Effector memory CD4-positive, alpha-beta T cell (primary cell): ENCODE measurements at places on chromosomes 12 and 14.

- no peak for DNase-seq
These were observed 295.6 kb downstream of the PCNX1 start for GRCh38 chr14:71202881-71203280.

- DNase-seq, result no peak
These were observed 10.7 kb upstream of the TXNRD1 start for GRCh38 chr12:104204690-104205480.

DNA sequence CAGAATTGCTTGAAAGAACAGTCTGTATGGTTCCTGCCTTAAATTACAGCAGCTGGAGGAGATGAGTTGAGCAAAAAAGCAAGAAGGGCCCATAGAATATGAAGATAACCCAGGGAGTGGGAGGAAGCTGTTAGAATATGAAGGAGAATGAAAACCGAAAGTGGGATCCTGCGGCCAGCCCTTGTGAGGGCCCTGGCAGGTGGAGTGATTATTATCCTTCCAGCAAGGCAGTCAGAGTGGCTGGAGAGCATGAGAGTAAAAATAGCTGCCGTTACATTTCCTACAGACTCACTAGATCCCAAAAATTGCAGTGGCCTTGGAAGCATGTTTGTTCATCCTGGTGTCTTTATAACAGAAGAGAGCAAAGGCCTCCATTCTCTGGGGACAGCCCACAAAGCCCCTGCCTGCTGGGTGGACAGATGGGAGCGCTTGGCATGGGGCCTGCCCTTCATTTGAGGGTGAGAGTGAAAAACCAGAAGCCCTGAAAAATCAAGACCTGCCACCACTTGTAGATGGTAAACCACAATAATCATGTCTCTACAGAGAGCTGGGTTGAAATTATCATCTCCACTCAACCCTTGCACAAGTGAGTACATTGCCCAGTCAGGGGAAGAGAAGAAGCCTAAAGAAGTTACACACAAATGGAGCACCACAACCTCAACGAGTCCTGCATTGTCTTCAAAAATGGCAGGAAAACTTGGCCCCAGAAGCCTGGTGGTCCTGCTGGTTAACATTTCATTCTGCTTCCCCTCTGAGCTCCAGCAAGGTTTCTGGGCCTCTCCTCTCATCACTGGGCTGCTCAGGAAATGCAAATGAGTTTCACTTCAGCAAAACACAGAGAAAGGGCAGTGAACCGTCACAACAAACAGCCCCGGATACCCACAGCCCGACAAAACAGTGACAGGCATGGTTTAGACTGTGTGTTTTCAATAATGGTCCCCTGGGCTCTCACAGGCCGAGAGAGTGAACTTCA lies 20.5 kb downstream of the ZDHHC22 start:
- peak; percentile 46 for DNase-seq

DNA sequence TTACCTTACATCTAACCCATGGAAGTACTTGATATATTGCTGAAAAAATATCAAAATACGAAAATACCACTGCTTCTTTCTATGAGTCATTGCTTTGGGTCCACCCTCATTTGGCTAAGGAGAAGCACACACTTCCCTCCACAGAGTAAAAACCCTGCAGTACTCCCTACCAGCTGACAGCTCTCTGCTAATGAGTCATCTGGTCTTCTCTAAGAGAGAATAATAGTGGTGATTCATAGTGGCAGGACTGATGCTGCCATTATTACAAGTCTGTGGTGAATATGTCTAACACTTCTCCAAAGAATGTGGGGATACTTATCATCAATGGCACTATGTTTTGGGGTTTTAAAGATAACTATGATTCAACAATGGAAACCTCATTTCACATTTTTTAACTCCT lies 90.7 kb downstream of the PPFIA2 start:
- DNase-seq, result no peak

DNA sequence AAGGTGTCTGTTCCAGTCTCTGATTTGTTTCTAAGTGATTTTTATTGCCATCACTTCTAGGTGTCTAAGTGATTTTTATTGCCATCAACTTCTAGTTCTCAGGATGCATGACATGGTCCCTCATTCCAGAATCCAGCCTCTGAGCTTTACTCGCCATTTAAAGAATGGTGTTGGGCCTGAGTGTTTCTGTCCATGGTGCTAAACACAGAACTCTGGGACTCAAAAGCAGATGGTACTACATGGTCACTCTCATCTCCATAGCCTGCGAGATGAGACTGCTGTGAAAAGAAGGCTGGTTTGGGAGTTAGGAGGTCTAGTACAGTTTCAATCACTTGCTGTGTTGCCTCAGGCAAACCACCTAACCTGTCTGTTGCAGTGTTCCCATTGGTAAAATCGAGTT lies 276.6 kb downstream of the NRXN3 start:
- no peak for DNase-seq

- DNase-seq, result no peak
These were observed 4.7 kb upstream of the IPO8 start for GRCh38 chr12:30700216-30700900.

GRCh38 chr14:67650151-67650550 lies 24.3 kb downstream of the VTI1B start:
- no peak for DNase-seq

- peak; percentile 24 for DNase-seq
These were observed 619 bp downstream of the ERC1 start for GRCh38 chr12:991350-992333.

- no peak for DNase-seq
These were observed 21.0 kb downstream of the ASPG start for GRCh38 chr14:104106471-104106991.

- no peak for DNase-seq
These were observed at the start of gene VSIG10 for GRCh38 chr12:118103601-118104382. Gene VSIG10 (minus strand): TSS chr12:118104011. CDS start chr12:118103671, 340 bp downstream.

GRCh38 chr14:55807053-55807880 lies 227.3 kb downstream of the KTN1 start:
- DNase-seq, result peak; percentile 66

GRCh38 chr12:12976366-12976765 lies 23.7 kb downstream of the HEBP1 start:
- DNase-seq, result no peak

DNA sequence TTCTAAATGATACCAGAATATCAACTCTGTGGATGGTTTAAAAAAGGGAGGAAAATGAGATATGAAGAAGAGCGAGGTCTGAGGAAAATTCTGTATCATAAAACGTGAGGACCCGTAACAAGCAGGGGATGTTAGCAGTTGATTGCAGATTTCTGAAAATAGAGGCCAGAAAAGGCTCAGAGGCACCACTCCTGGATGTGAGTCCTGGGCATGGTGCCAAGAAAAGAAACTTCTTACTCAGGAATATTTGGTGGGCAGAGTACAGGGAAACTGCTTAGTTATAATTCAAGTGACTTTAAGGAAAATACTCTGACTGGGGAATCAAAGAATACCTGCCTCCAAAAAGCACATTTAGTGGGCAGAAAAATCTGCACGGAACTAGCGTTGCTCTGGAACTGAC lies 85.5 kb downstream of the PRICKLE1 start:
- no peak for DNase-seq

- DNase-seq, result no peak
These were observed 21.5 kb downstream of the ALDH2 start for GRCh38 chr12:111788178-111788654.

GRCh38 chr12:104638851-104639240 lies 182.1 kb downstream of the CHST11 start:
- no peak for DNase-seq

GRCh38 chr14:68685419-68686204 lies 107.3 kb downstream of the ZFP36L1 start:
- peak; percentile 76 for DNase-seq

DNA sequence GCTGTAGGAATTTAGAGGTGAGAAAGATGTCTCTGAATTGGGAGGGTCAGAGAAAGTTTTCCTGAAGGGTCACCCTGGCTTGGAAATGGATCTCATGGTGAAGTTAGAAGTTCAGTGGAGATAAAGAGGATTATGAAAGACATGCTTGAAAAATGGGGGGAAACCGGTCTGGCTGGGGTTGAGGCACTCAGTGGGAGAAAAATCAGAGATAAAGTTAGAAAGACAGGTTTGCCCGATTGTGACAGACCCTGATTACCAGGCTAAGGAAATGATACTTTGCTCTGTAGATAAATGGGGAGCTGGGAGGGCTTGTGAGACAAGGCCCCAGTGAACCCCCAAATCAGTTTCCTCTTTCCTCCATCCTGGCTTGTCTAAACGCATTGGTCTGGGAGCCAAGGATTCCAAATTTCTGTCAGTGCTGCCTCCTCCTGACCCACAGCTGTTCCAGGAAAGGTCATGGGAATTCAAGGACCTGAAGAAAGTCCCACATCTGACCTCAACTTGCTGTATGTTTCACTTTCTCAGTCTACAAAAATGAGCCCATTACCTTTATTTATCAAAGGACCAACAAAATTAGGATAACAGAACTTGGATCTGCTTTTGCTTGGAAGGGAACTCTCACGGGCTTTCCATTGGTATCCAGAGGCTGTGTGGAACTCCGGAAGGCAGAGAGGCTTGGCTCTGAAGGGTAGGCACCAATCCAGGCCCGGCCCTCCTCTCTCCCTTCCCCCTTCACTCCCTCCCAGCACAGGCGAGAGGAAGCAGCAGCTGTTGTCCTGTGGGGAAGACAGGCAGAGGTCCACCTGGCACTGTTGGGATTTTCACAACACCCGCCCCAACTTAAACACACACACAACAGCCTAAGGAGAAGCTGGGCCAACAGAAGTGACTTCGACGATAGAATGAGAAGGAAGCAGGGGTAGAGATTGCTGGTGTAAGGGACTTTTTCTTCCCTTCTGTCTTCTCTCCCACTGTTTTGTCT lies 3.4 kb upstream of the RNASE7 start:
- no peak for DNase-seq

DNA sequence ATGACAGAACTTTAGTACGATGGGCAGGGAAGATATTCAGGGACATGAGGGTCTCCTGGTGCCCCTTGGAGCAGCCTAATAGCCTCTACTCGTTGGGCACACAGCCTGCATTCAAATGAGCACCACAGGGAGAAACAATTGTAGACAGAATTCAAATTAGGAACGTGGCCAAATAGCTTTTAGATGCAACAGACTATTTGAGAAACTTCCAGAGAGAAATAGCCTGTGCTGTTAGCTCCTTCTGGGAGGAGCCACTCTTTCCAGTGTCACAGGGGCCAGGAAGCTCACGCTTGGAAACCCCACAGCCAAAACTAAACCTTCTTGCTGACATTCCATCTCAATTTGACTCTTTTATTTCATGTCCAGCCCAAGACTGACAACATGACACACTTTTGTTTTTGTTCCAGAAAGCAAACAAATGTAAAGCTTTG lies 114.5 kb downstream of the RPAP3 start:
- no peak for DNase-seq

GRCh38 chr14:34680806-34681479 lies 33.5 kb downstream of the CFL2 start:
- DNase-seq, result no peak

GRCh38 chr14:77045238-77046162 lies 17.0 kb upstream of the IRF2BPL start:
- no peak for DNase-seq

DNA sequence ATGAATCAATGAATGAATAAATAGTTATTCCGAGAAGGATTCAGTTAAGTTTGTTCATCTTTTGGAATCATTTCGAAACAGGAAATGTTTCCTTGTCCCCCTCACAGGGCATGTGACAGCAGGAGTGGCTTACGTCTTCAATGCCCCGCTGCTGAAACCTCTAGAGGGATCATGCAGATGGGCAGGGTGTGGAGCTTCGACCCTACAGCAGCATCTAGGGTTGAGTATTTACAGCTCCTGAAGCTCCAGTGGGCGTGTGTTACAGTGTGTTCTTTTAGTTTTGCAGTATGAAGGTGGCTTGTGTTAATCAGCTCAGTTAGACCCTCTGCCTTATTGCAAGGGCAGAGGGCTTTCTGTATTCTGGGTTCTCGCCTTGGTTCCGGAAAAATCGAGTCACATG lies 2.6 kb downstream of the NAV3 start:
- no peak for DNase-seq

- DNase-seq, result no peak
These were observed 36.9 kb upstream of the ATP23 start for GRCh38 chr12:57904426-57904825.

- DNase-seq, result no peak
These were observed 628 bp upstream of the CAPRIN2 start for GRCh38 chr12:30755395-30755762.

DNA sequence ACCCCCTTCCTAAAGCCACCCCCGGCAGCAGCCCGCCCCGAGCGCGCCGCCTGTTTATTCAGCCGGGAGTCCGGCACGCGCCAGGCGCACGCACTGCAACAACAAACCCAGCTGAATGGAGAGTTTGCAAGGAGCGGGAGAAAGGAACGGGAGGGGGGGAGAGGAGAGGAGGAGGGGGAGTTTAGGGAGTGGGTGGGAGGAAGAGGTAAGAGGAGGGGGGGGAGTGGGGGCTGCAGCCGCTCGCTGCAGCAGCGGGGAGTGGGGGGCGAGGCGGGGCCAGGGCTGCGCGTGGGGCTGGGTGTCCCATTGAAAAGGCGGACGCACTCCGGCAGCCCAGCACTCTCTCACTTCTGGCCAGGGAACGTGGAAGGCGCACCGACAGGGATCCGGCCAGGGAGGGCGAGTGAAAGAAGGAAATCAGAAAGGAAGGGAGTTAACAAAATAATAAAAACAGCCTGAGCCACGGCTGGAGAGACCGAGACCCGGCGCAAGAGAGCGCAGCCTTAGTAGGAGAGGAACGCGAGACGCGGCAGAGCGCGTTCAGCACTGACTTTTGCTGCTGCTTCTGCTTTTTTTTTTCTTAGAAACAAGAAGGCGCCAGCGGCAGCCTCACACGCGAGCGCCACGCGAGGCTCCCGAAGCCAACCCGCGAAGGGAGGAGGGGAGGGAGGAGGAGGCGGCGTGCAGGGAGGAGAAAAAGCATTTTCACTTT lies at the start of gene ASCL1:
Gene ASCL1, plus strand, starts transcription at position 336 of the 712 bp plus-strand sequence. CDS start 571 bp downstream, outside the sequence.
- no peak for DNase-seq

DNA sequence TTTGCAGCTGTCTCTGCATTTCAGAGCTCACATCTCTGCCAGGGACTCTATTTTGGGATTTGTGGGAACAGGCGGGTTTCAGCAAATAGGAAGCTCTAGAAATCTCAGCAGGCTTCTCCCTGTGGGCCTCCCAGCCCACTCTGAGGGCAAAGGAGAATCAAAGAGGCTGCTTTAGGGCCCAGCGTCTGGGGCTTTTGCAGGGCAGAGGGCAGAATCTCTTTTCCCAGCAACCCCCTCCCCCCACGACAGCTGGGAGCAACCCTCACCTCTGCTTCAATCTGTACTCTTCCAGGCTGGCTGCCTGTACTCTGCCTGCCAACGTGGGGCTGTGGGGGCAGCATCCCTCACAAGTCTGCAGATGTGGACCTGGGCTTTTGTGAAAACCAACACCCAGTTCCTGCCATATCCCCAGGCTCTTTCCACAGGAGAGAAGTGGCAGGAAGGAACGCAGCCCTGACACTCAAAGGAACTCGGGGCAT lies 529.6 kb upstream of the TBX3 start:
- DNase-seq, result no peak

DNA sequence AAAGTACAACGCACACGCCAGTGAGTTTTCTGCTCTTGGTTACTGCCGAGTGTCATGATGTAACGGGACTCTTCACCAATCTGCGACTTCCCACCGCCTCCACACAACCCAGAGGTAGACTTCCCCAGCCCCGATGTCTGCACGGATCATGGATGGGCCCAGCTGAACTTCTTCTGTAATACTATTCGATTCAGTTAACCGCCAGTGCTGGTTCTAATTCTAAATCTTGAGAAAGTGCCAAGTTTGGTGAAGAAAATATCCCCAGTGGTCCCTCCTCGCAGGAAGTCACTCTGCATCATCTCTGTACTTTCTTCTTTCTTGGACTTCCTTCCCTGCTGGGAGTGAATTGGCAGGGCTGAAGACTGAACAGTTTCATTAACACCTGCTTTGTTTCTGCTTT lies 77.6 kb upstream of the SLC35F4 start:
- DNase-seq, result no peak
